Head of caudate nucleus (tissue), 42 donors: ENCODE measurements at places on chromosomes 3 and 15.
A peak's percentile ranks its signal among the peaks of the same experiment; 100 is the strongest.

GRCh38 chr3:35970793-35971192, 331.5 kb downstream of the ARPP21 start:
- no peak for DNase-seq

- no peak for DNase-seq
Observed at GRCh38 chr3:17733768-17734167, 8.7 kb downstream of the TBC1D5 start.

DNA sequence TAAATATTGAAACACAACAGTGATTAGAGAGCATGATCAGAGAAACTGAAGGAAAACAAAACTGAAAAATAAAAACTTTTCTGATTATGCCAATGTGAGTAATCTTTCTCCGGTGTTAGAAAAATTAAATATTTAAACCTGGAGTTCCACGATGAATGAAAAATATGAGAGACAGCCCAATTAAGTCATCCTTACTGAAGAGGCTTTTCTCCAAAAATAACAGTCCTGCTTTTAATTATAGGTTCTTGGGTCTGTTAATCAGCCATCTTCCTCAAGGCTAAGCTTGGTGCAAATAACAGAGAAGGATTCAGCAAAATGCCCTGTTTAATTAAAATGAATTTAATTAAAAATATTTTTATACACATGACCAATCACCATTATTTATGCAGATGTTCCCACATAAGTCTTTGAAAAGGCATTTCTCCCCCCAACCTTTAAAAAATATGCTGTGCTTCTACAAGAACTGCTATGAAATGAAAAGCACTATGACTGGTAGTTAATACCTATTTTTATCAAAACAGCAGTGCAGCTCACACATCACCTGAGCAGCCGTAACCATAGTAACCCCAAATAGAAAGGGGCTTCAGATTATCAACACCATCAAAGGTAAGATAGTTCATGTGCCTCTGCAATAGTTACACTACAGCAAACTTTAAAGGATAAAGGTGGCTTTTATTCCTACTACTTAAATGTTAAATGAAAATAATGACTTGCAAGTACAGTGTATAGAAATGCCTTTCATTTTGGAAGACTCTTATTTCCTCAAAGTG, 175.7 kb downstream of the SLC9A9 start:
- no peak for DNase-seq

GRCh38 chr15:31385736-31386135, 59.1 kb downstream of the KLF13 start:
- no peak for DNase-seq

DNA sequence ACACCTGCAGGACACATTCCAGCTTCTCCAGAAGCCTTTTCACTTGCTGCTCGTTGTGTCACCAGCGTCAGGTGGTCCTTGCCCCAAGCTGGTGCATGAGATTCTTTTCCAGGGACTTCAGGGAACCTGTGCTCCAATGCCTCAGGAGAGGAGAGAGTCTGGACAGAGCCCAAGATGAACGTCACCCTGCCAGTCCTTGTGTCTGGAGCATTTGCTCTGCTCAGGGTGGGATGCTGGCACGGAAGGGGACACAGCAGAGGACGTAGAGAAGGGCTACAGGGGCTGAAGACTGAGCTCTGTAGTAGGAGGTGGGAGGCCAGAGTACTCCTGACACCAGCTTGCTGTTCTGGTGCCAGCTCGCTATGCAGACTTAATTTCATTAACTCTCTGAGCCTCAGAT, 262.1 kb downstream of the XXYLT1 start:
- DNase-seq, result no peak

DNA sequence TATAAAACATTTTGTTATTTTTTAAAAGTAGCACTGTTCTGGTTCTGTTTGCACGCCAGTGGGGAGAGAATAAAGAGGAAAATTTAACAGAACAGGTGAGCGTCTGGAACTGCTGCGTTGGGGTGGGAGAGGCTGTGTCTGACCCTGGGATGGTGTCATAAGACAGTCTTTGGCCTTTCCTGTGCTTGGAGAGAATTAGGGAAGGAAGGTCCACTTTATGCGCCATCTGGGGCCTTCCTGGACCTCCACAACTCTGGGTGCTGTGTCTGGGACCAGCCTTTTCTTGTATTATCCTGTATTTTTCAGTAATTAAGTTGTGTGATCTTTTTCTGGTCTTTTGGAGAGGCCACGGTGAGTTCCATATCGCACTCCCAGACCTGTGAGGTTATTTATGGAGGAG, 3.3 kb downstream of the FAM43A start:
- DNase-seq, result no peak

DNA sequence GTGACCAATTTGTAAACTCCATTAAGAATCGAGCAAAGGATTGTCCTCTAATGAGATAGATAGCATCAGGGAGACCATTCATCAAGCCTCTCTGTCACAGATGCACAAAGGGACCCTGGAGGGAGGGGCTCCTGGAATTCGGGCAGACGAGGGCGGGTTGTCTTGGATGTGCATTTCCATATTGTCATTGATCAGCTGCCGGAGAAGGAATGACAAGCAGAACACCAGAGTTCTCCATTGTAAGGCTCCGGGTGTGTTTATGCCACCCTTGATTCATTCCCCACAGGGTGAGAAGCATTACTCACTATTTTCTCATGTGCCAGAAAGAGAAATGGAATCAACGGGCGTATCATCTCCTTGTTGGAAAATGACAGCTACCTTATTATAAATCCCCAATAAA, 167.5 kb downstream of the EBLN2 start:
- no peak for DNase-seq

- no peak for DNase-seq
Observed at GRCh38 chr15:83364501-83364900, 80.0 kb upstream of the BNC1 start.

DNA sequence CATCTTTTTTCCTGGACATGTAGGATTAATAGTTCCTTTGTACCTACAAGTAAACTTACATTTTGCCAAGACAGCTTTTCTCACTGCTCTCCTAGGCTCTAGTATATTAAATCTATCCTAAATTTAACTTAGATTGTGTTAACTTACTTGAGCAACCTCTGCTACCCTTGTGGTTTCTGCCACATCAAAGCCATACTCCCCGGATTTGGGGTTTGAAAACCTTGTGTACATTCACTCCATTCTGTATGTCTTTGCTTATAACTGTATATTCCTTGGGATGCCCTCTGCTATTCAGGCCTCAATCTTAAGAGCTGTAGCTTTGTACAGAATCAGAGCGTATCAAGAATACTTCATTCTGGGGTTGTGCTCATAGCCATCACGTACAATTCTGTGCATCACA, 60.4 kb downstream of the ARIH1 start:
- no peak for DNase-seq

DNA sequence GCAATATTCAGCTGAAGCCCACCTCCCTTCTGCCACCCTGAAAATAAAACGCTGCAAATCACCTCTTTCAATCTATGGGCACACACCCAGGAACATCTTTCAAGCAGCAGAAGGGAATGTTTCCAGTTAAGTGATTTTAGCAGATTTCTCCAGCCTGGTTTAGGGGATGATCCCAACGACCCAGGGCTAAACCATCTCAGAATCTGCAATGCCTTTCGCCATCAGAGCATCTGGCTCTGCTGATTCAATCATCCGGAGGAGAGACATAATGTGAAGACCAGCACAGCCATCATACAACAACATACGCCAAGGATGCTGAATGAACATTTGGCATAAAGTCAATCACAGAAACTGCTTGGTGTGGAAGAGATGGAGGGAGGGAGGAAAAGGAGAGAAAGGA, 15.5 kb upstream of the LRRN1 start:
- no peak for DNase-seq

DNA sequence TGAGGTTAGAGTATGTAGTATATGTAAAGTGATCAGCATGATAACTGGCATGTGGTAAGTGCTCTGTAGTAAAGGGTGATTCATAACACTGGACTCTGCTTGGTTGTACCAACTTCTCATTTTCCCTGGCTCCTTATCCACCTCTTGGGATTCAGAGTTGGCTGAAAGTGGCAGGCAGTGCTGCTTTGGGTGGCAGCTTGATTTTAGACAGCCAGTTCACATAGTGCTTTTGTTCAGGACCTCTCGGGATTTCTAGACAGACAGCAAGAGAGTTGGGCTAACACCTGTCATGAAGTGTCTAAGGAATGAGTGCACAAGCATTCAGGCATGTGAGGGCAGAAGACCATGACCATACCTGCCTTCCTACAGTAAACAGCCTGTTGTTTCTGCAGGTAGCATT, 69.0 kb downstream of the RBM6 start:
- no peak for DNase-seq

GRCh38 chr15:55033574-55033973, 163.2 kb downstream of the RSL24D1 start:
- DNase-seq, result no peak

GRCh38 chr3:133394561-133395311, 5.1 kb upstream of the BFSP2 start:
- DNase-seq, result no peak

GRCh38 chr15:66502491-66502890, 2.2 kb downstream of the RPL4 start:
- DNase-seq, result no peak

DNA sequence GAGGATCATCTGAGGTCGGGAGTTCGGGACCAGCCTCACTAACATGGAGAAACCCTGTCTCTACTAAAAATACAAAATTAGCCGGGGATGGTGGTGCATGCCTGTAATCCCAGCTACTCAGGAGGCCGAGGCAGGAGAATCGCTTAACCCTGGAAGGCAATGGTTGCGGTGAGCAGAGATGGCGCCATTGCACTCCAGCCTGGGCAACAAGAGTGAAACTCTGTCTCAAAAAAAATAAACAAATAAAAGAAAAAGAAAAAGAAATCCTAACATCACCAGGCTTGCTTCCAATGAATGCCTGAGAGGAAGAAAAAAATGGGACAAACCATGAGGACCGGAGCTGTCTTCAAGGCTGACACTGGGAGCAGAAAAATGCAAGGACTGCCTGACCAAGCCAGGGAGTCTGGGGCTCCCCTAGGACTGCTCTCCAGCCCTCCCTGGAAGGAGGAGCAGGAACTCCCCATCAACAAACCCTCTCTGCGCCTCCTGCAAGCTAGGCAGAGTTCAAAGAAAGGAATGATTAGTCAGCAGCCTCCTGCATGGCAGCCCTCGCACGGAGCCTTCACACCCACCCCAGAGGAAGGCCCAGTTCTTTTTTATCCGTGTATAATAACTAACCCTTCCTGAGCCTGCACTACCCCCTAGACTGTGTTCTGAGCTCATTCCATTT, 55.4 kb downstream of the NUP210 start:
- peak; percentile 53 for DNase-seq

DNA sequence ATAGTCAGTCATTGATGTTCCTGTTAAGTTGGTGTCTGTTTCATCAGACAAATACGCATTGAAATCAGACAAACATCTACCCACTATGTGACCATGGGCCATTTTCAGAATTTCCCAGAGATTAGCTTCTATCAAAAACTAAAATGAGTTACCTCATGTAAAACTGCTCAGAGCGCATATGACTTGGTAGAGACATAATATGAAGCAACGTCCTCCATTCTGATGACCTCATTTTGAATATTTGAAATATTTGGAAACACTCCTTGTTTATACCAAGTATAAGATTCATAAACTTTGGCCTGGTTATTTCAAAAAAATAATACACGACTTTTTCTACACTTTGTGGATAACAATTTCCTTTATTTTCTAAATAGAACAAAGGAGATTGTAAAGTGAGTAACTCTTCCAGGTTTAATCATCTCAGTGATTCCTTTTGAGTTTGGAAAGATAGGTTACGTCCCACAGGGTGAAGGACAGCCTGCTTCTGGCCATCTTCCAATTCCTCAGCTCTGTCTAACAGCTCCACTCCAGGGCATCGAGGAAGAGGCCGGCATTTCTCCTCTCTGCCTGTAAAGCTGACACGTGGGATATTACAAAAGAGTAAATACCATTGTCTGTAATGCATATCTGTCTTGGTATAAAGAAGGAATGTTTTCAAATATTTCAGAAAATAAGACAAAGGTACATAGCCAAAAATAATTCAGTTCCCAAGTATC, 122.6 kb downstream of the CADM2 start:
- DNase-seq, result peak; percentile 58

- peak; percentile 32 for DNase-seq
Observed at GRCh38 chr3:32391643-32392535, at the start of gene CMTM7. Gene CMTM7 (plus strand): TSS chr3:32391853. CDS start chr3:32391907, 54 bp downstream.

- DNase-seq, result no peak
Observed at GRCh38 chr3:169311381-169311780, 352.1 kb downstream of the MECOM start.

- no peak for DNase-seq
Observed at GRCh38 chr3:123764647-123765046, 119.5 kb downstream of the MYLK start.
